DMS79 (cell line): ENCODE measurements at places on chromosomes 1 and 21.

- no peak for DNase-seq
These were observed 274.4 kb downstream of the RYR2 start for GRCh38 chr1:237316352-237316751.

DNA sequence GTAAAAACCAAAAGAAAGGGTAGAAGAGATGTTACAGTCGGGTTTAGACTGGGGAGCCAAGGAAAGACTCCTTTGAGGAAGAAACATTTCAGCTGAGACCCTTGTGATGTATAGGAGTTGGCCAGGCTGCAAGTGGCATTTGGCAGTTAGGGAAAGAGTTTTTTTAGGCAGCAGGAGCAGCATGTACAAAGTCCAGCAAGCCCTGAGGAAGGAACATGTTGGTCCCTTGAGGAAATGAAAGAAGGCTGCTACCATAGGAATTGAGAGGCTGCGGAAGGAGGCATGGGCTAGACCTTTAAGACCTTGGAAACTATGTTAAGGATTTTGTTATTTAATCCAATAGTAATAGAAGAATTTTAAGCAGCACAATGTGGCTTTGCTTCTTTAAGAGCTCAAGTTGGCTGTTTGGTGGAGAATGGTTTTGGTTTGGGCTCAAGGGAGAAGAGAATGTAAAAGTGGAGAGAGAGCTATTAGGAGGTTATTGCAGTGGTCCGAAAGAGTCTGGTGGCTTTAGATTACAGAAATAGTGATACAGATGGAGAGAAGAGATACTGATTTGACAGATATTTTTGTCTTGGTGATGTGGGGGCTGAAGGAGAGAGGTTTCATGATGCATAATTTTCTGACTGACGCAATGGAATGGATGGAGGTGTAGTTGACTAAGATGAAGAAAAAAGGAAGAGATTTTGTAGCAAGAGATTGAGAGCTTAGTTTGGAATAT is 26.6 kb downstream of the SMAP2 start:
- DNase-seq: no peak

- DNase-seq: no peak
These were observed 56.2 kb upstream of the POFUT2 start for GRCh38 chr21:45343891-45344290.

GRCh38 chr1:209491496-209491895 is 92.0 kb upstream of the CAMK1G start:
- DNase-seq: no peak

- no peak for DNase-seq
These were observed 15.4 kb downstream of the KCNH1 start for GRCh38 chr1:211118407-211119102.

DNA sequence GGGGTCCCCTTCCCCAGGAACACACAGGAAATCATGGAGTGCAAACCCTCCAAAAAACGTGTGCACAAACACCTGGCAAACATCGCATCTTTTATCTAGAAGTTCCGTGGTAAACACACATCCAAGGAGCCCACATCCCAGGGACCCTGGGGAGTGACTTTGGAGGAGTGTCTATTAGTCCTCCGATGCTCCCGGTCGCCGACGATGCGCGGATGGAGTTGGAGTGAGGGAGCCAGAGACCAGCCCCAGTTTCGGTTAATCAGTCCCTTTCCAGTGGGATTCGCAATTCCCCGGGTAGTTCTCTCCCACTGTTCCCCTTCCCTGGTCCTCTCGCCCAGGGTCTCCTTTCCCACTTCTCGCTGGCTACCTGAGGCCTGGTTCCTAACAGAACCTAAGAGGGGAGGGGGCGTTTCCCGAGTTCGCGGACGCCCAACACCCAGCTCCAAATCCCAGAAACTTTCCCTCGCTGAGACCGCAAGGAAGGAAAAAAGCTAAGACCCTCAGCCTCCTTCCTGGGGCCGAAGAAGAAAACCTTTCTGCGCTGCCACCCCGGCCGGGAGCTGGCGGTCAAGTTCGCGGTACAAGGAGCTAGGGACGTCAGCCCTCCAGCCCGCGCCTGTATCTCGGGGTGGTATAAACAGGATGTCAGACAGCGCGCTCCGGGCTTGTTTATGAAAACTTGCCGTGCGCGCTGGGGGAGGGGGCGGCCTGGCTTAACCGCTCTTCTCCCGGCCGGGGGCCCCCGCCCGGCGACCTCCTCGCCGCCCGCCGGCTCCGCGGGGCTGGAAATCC is 787 bp downstream of the JAK1 start:
- DNase-seq: peak; percentile 15

GRCh38 chr1:119485201-119485600 is 21.8 kb upstream of the HSD3B1 start:
- DNase-seq: no peak

DNA sequence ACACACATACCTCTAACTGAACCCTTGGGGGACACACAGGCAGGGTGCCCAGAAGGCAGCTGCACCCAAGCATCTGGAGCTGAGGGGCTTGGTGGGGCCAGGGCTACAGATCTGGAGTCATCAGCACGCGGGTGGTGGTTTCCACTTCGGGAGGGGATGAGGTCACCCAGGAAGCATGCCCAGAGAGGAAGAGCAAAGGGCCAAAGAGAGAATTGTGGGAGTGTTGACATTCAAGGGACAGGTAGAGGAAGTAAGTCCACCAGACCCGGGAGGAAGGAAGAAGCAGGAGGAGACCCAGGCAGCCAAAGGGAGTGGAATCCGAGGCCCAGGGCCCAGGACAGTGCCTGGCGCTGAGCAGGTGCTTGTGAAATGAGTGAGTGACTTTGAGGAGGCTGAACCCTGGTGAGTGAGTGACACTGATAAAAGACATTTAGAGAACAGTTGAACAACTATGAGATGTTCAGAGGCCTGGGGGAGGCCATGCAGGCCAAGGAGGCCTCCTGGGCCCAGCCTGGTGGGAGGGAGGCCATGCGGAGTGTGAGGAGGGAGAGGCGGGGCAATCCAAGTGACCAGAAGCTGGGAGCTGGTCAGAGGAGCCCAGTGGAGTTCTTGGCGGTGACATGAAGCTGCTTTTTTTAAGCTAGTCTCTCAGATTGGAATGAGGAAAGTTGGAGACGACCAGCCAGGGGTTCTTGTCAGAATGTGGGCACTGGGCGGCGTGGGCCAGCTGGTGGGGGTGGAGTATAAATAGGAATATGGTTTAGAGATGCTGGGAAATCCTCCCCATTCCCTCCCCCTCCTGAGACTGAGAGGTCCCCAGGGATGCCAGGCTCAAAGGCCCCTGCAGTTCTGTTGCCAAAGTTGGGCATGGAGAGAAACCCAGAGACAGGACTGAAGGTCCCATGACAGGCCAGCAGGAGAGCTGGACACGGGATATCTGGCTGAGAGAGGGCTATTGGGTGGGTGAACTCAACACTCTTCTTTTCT is 7.9 kb downstream of the CDK18 start:
- DNase-seq: no peak

DNA sequence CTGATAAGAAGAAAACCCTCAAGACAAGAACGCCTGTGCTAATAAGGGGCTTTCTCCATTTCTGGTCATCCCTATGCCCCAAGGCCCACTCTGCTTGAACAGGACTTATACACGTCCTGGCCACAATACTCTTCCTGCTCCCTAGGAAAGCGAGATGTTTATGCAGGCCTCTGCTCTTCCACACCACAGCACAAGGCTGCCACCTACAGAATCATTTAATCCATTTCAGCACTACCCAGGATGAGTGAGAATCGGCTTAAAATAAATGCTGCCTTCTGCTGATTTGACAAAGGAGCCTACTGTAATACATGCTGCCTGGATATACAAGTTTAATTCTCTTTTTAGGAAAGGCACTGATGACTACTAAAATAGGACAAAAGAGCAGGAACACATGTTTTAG is 29.4 kb downstream of the FRRS1 start:
- DNase-seq: peak; percentile 1
